EL (cell line): ENCODE measurements at places on chromosomes 1 and 21.
A peak's percentile ranks its signal among the peaks of the same experiment; 100 is the strongest.

DNA sequence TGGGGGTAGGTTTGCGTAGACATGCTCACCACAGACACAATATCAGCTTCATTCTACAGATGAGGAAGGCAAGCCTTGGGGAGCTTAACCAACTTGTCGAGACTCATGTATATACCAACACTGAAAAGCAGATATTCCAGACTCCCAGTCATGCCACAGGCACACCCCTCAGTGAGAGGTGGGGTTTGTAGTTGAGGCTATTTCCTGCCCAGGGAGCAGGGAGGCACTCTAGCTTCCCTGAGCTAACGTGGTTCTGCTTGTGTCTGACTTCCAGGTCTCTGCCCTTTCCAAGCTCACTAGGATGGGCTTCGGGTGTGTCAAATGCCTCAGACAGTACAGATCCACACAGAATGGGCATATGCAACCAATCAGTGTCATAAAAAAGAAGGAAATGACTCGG is 122.3 kb upstream of the RUNX1 start:
- DNase-seq = no peak

DNA sequence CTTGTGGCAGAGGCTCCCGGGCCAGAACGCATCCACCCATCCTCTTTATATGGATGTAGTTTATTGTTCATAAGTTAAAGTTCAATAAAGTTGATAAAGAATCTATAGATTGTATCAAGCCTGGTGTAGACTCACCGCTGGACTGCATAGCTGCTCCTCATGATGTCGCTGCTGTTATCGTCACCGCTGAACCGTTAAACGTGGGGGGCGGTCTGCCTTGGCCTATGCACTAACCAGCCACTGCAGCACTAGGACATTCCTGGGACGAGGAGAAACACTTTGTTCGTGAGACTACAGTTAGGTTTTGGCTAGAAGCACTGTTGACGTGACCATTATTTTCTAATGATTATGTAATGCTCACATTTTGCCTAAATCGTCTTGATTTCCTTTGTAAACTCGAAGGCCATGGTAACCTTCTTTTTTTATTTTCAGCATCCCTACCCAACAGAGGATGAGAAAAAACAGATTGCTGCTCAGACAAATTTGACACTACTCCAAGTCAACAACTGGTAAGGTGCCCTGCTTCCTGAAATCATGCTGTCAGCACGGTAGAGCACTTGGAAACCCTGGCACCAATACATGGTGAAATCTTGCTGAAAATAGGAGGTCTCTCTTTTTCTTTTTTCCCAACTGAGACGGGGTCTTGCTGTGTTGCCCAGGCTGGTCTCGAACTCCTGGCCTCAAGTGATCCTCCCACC is 50.2 kb downstream of the PKNOX1 start:
- DNase-seq = no peak

GRCh38 chr1:98176414-98176813 is 255.6 kb upstream of the DPYD start:
- DNase-seq = no peak

DNA sequence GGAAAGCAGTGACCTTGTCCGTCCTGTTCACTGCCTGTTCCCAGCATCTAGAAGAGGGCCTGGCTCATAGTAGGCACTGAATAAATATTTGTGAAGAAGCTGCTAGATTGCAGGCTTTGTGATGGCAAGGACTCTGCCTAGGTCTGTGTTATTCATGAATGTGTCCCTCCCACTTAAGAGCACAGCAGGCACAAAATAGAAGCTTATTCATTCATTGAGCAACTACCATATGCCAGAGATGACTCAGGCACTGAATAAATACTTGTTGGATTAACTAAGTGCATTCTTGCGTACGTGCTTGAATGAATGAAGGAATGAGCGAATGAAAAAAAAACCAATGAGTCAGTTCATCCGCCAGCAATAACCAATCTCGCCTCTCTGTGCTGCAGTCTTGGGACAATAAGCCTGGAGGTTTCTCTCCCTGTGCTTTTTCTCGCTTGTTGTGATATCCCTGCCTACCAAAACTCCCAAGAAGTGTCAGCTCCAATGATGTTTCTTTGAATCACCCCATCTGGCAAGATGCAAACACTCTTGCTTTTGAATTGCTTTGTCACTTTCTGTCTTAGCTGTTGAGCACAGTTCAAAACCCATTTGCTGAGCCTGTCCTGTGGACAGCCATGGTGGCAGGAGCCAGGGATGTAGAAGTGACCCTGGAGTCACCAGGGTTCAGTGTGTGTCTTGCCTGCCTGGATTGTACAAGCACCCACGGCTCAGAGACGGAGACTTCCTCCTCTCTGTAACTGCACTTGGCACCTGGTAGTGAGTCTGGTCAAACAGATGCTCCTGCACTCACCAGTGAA is 143.9 kb downstream of the KAZN start:
- DNase-seq = peak; percentile 95

DNA sequence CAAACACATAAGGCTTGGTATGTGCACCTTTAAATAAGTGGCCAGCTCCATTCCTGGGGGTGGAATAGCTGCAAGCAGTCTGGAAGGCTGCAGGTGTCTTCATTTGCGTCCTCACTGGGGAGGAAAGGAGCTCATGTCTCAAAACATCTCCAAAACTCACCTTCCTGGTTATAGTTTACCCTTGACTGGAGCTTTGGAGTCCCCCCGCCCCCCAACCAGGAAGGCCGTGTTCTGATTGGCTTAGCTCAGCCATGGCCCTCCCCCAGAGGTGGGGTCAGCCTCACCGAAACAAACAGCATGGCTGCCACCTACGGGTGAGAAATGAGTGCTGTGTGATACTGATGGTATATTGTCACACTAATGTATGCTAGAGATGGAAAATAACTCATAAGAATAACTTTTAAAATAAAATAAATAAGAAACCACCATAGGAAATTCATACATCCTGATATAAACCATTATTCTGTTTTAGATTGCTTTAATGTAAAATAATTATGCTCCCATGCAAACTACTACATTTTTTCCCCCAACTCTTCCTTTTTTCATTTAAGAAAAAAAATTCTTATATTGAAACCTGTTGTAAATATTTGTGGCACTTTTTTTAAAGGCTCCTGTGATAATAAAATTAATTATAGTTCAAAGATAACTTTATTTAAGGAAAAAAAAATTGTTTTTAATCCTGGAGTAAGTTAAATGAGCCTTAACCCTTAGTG is 90.8 kb downstream of the ZP4 start:
- DNase-seq = peak; percentile 45

DNA sequence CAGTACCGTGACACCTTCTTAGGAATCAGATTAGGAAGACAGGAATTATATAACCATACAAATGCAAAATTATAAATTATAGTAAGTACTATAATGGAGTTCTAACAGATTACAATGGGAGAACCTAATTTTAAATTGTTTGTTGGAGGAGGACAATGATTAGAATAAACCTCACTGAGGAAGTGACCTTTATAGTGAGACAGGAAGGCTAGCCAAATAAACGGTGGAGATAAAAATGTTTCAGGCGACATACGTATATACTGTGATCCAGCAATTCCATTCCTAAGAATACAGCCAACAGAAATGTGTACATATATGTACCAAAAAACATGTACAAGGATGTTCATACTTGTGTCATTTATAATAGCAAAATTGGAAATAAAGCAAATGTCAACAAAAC is 15.2 kb downstream of the SYNJ1 start:
- no peak for DNase-seq

GRCh38 chr1:229087339-229087738 is 183.6 kb upstream of the RAB4A start:
- DNase-seq = no peak

DNA sequence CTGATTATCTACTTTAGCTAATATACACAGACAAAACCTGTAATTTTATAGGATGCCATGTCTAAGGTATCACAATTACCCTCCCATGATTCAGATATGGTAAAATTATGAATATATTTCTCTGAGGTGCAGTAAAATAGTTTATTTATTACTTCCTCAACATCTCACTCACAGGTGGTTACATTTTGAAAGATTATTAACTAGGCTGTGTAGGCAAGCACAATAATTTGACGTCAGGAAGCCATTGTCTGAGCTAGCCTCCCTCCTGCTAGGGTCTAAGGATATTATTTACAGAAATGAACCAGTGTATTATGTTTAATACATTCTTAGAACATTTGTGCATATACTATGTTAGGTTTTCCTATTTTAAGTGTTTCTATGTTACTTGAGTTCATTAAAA is 69.9 kb upstream of the ADGRL2 start:
- no peak for DNase-seq

GRCh38 chr21:16572032-16572431 is 842.2 kb downstream of the USP25 start:
- peak; percentile 60 for DNase-seq

- DNase-seq = no peak
Observed at GRCh38 chr1:109254621-109255096, 5.3 kb downstream of the CELSR2 start.

GRCh38 chr1:107100331-107100984 is 40.4 kb upstream of the NTNG1 start:
- DNase-seq = peak; percentile 5

DNA sequence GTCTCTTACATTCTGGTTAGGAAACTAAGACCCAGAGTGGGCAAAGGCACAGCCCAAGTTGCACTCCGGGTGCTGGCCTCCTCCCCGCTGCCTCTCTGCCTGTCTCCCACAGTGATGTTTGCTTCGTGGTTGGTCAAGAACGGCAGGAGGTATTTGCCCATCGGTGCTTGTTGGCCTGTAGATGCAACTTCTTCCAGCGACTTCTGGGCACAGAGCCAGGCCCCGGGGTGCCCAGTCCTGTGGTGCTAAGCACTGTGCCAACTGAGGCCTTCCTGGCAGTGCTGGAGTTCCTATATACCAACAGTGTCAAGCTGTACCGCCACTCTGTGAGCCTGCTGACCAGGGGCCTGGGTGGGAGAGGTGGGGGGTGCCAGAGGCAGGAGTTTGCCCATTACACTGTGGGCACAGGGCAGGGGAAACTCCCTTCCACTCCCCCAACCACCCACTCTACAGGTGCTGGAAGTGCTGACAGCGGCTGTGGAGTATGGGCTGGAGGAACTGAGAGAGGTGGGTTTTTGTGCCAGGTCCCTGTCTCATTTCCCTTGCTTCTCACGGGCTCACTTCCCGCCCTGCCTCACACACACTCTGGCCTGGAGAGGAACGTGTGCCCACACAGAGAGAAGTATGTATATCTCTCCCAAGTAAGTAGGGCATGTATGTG is 1.9 kb downstream of the BTBD19 start:
- peak; percentile 41 for DNase-seq

DNA sequence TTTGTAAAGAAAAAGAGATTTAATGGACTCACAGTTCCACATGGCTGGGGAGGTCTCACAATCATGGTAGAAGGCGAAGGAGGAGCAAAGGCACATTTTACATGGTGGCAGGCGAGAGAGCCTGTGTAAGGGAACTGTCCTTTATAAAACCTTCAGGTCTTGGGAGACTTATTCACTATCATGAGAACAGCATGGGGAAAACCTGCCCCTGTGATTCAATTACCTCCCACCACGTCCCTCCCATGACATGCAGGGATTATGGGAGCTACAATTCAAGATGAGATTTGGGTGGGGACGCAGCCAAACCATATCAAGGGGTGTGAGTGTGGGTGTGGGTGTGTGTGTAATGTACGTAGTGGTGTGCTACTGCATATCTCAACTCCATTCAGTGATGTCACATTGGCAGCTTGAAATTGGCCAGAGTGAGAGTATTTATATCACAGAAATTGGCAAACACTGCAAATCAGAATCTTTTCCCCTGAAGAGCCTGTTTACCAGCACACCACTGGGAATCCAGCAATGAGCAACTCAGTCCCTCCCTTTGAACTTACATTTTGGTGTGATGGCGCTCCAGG is 5.4 kb downstream of the ARHGEF10L start:
- no peak for DNase-seq

- peak; percentile 25 for DNase-seq
Observed at GRCh38 chr1:62716397-62716796, 28.2 kb upstream of the DOCK7 start.

GRCh38 chr1:177858332-177858821 is 111.5 kb downstream of the SEC16B start:
- peak; percentile 55 for DNase-seq

GRCh38 chr1:62391369-62391971 is 45.4 kb upstream of the USP1 start:
- peak; percentile 27 for DNase-seq

GRCh38 chr1:167289075-167289442 is 68.4 kb downstream of the POU2F1 start:
- DNase-seq = no peak

- no peak for DNase-seq
Observed at GRCh38 chr1:172269084-172269483, 151.4 kb upstream of the C1orf105 start.

- DNase-seq = no peak
Observed at GRCh38 chr1:14222086-14222485, 376.4 kb upstream of the KAZN start.

DNA sequence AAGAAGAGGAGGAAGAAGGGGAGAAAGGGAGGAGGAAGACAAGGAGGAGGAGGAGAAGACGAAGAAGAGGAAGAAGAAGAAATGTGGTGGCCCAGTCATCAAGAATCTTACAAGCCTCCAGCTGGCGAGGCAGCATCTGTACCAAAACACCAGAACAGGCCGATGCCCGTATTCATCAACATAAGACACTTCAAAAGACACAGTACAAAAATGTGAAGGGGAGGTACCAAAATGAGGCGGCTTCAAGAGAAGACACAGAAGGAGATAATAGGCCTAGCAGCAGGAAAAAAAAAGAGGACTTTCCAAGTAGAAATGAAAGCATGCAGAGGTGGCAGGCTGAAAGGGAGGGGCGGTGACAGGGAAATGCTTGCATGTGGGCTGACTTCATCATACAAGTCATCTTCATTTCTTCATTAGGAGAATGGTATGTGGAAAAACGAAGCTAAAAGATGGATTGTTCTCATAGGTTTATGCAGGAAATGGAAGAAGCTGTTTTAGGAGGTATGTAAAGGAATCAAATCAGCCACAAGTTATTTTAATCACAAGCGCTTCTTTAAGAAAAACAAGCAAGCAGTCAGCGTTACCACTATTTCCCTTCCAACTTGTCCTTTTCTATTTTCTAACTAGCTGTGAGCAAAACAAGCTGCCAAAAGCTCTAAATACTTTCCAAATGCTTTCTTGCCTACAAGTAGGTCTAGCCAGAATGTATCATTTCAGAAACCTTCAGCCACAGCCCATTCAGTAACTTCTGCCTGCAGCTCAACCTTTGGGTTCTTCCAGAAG is 192.3 kb downstream of the SLC45A1 start:
- DNase-seq = peak; percentile 75

GRCh38 chr1:79575424-79575823 is 568.9 kb upstream of the ADGRL4 start:
- DNase-seq = no peak

- DNase-seq = peak; percentile 88
Observed at GRCh38 chr1:109161858-109162606, 48.1 kb downstream of the ELAPOR1 start.

DNA sequence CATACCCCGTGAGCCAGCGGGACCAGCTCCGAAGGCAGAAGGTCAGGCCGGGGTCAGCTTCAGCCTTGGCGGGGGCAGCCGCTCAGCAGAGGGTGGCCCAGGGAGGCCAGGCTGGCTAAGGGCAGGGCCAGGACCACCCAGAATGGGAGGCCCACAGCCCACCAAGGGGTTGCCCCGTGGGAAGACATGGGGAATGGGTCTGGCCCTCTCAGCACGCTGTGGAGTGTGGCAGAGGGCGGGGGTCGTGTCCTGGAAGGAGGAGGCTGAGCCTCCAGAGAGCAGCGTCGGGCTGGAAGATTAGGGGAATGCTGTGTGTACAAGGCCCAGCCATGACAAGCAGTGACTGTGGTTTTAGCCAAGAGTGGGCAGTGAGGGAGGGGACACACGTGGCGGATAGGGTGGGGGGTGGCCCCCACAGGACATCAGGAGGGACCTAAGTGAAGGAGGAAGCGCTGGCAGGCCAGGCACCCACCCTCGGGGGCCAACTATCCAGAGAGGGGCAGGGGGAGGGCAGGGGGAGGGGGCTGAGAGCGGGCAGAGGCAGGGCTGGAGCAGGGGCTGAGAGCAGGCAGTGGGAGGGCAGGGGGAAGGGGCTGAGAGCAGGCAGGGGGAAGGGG is 43.9 kb upstream of the POFUT2 start:
- no peak for DNase-seq
